Fibroblast of skin of scalp (primary cell): ENCODE measurements at places on chromosomes 3 and 15.

DNA sequence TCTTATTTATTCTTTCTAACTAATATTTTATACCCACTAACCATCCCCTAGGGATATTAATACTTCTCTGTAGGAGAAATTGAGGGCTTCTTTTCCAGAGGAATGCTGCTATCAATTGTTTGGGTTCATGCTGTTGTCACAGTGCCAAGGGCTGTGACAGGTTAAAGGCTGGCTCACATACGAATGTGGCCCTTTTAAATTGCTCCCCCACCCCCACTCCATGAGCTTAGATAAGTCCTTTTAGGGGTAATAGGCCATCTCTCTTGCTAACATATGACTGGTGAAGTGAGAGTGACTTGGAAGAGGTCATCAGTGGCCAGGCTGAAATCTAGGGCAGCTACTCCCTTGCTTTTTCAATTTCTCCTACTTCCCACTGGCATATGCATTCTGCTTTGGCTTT, 121.9 kb upstream of the DPH6 start:
- no peak for DNase-seq

GRCh38 chr3:153277029-153277428, 115.0 kb downstream of the RAP2B start:
- DNase-seq, result peak; percentile 42

DNA sequence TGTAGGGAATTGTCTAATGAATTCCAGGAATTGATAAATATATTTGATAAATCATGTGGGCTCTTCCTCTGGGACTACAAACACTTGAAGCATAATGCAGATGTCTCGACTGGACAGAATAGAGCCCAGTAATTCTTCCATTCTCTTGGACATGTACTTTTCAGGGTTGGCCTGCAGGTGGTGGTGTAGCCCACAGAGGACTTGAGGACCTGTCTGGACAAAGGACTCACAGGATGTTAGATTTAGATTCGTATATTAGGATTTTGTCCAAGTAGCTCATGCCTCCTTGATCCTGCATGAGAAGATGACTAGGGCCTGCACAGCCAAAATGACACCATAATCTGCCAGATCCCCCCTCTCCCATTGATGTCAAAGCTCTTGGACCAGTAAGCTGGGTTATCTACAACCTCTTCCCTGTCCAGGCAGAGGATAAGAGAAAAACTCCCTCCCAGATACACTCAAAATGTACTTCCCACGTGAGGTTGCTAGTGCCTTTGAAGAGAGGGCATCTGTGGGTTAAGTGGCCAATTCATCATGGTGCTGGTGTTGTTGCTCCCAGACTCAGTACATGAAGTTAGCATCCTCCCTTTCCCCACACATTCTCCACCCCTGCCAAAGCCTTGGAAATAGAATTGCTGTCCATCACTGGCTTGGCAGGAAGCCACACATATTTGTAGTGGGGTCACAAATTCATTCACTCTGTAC, 88.6 kb upstream of the ZNF280D start:
- peak; percentile 67 for DNase-seq

GRCh38 chr15:42772144-42772543, 35.2 kb upstream of the CDAN1 start:
- no peak for DNase-seq

DNA sequence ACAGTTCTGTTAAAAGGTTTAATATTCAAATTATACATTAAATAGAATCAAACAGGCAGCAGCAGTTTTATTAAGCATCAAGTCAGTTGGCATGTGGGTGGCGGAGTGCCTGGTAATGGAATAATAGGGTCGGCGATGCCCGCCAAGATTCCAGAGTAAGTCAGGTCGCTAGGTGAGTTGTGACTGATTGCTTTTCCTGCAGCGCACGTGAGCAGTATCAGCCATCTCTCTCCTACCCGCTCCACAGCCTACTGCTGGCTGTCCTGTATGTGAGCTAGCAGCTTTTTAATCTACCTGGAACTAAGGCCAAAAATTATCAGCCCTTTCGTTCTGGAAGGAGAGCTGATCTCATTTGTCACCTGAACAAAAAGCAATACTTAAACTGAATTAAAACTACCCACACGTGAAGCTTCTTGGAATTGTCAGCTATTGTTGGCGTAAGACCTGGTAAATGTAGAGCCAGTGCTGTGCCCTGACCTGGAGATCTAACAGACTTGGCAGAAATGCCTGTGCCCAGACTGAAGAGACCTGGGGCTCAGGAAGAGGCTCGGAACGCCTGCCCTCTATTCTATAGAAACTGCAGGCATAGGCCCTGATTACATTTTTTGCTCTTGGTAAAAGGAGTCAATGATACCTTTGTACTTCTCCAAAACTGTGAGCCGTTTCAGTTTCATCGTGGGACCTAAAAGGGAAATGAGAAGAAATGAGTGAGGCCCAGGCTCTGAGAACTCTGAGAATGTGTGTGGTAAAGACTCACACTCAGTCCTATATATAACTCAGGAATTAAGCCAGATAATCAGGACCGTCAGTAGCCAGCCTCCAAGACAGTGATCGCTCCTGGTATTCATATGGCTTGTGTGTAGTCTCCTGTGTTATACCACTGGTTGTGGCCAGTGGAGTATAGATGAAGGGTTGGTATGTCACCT, 21.9 kb downstream of the IDH3A start:
- no peak for DNase-seq

GRCh38 chr3:11291808-11292207, 19.6 kb downstream of the ATG7 start:
- no peak for DNase-seq

GRCh38 chr15:49843725-49844124, 222.9 kb downstream of the DTWD1 start:
- no peak for DNase-seq

- DNase-seq, result no peak
These were observed 27.1 kb upstream of the P4HTM start for GRCh38 chr3:48962939-48963338.

DNA sequence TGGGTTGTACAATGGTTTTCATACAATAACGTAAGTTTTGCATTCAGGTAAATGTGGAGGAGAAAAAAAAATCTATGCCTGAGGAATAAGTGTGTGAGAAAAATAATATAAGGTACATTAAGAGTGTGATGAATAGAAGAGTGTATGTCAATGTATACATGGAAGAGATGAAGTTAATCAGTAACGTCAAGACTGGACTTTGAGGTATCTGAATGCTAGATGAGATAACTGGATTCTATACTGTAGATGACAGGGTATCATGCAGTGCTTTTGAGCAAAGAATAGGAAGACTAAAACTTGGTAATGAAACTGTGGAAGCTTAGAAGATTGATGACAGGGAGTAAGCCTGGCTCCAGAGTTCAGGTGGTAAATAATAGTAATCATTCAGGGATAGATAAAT, 666.7 kb upstream of the SGO1 start:
- DNase-seq, result no peak

GRCh38 chr3:24149032-24149431, 203.9 kb downstream of the NR1D2 start:
- DNase-seq, result no peak

- no peak for DNase-seq
These were observed 12.1 kb downstream of the USF3 start for GRCh38 chr3:113684271-113684819.

DNA sequence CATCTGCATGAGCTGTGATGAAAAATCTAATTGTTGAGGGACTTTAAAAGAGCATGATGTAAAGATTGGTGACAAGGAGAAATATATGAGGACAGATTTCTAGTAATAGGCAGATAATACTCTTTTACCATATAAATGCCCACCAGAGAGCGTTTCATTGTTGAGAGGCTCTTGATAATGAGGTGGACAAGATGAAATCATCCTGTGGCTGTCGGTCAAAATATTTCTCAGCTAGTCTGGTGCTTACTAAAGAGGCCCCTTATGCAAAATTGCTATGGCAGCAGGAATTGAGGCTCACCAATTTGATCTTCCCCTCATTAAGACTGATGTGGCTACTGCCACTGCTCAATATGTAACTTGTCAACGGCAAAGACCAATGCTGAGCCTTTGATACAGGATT, 225.0 kb upstream of the RASGRP1 start:
- DNase-seq, result no peak

DNA sequence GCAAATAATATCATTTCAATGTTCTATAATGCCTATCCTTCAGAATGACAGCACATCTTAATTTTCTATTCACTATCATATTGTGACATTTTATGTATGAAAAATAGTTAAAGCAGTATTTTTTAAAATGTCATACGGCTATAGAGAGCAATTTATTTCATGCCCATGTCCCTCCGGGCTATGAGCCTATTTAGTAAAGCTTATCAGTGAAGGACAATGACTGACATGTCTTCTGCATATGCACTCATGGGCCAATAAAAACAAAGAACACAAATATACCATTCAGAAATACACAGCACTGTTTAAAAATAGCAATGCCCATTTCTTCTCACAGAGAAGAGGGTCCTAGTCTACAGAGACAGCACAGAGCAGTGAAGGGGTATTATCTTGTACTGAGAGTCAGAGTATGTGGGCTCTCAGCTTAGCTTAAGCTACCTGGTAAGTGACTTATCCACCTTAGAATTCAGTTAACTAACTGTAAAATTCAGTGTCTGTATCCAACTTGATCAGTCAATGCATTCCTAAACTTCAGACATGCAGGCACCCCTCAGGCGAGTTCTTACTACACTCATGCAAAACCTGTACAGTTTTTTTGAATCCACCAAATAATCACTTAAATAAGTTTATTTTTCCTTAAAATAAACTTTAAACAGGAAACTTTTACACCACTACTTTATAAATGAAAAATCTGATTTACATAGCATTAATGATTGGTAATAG, 9.0 kb downstream of the GOLIM4 start:
- no peak for DNase-seq

DNA sequence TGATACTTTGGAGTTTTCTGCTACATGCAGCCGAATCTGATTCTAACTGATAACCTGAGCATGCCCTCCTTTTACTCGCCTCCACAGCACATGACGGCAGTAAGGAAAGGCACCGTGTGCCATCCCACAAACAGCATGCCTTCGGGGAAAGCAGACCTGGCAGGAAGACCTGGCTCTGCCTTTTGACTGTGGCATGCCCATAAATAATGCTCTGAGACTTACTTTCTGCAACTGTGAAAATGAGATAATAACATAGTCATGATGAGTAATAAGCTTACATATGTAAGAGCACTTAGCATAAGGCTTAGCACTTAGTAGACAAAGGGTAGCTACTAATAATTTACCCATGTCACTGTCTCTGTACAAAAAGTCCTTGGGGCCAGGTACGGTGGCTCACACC, 32.9 kb downstream of the MTHFS start:
- DNase-seq, result no peak

DNA sequence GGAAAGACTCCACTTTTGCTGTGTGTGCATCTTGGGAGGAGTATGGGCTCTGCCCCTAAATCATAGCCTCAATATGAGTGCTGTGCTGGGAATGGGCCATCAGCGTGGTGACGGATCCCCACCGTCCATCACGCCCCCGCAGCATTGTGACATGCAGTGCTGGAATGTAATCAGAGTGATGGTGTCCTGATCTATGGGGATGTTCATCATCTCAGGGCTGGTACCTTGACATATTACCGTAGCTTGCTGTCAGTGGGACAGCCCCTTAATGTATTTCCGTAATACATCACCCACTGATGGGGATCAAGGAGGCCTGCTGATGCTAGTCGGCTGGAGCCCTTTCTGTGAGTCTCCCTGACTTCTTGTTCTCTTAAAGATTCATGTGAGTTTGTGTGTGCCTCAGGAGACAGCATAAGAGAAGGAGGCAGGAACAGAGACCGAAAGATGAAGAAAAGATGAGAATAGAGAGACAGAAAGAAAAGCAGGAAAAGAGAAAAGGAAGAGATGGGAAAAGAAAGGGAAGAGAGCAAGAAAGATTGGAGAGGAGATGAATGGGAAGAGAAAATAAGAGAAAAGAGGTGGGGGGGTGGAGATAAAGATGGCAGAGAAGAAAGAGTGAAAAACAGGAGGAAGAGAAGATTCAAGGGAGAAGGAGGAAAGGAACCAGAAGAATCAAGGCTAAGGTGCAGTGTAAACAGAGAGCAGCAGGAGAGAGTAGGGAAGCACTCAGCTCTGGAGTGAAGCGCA, 183.7 kb downstream of the RPLP1 start:
- DNase-seq, result no peak

DNA sequence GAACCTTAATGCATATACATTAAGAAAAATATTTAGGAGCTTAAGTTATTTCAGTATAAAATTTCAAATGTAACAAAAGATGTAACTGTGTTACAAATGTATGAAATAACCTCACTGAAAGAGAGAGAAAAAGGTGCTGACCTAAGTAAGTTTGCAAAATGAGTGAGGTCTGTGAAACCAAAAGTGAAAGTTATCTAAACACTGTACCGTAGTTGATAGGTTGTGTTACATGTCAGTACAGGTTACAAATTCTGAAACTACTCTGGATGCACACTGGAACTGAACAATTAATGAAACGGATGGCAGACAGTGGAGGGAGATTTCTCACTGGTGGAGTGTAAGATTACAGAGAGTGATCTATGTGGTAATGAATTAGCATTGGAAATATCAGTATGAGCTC, 420.7 kb downstream of the ZNF385D start:
- DNase-seq, result no peak

DNA sequence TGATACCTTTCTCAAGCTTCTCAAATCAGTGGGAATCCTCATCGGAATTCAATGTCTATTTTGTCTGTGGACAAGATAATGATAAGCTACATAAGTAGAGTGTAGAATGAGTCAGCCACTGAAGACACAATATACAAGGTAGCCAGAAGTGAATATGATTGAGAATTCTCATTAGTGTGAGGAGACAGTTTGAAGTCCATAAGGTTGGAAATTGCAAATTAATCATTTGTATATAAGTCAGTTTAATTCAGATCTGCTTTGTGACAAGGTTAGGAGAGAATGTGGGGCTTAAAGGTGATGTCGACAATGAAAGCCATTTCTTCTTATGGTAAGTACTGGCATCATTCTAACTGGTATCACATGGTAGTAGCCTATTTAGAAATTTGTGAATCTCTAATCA, 4.2 kb downstream of the ARPP21 start:
- no peak for DNase-seq

DNA sequence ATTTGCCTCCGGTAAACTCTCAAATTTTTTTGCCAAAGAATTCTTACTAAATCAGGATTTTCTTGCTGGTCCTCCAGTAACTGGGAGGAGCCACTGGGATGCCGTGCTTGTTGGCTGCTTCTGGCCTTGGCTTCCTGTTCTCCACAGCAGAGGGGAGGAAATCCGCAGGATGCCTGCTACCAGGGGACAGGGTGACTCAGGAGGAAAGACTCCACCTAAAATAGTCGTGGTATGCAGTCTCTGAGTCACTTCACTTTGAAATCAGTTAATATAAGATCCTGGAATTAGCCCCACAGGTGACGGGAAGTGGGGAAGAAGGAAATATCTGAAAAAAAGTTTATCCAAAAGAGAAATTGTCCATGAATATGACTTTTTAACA, 6.5 kb upstream of the TM4SF18 start:
- DNase-seq, result peak; percentile 97

DNA sequence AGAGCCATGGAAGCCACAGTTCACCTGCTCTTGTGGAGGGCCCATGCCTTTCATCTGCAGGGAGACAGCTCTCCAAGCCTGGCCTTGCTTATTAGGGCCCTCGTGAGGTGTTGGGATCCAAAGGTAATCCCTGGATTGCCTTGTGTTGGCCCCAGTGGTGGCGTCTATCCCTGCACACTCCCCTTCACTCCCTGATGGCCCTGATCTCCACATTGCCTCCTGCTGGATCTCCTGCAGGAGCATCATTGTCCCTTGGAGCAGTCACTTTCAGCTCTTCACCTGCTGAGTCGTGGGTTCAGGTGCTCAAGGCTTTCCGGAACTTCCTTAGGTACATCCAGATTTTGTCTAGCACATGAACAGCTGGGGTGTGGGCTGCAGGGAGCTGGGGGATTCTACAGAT, 7.0 kb downstream of the PPCDC start:
- DNase-seq, result no peak

- peak; percentile 99 for DNase-seq
These were observed 45.4 kb downstream of the BTD start for GRCh38 chr3:15646851-15647511.
